ENCODE measurements at places on chromosomes 1 and 21.

DNA sequence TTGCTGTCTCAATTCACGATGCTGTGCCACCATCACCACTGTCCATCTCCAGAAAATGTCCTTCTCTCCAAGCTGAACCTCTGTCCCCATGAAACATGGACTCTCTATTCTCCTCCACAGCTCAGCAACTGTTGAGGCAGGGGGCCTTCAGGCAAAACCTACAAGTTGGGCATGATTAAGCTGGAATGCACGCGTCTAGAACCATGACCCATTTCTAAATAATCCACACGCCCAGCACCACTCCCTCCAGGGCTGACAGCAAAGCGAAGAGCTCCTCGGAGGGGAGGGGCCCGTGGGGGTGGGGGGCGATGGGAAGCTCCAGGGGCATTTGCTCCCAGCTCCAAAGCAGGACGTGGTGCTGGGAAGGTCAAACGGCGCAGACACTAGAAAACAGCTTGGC lies 3.3 kb upstream of the HES5 start:
- peak; percentile 92 for DNase-seq

DNA sequence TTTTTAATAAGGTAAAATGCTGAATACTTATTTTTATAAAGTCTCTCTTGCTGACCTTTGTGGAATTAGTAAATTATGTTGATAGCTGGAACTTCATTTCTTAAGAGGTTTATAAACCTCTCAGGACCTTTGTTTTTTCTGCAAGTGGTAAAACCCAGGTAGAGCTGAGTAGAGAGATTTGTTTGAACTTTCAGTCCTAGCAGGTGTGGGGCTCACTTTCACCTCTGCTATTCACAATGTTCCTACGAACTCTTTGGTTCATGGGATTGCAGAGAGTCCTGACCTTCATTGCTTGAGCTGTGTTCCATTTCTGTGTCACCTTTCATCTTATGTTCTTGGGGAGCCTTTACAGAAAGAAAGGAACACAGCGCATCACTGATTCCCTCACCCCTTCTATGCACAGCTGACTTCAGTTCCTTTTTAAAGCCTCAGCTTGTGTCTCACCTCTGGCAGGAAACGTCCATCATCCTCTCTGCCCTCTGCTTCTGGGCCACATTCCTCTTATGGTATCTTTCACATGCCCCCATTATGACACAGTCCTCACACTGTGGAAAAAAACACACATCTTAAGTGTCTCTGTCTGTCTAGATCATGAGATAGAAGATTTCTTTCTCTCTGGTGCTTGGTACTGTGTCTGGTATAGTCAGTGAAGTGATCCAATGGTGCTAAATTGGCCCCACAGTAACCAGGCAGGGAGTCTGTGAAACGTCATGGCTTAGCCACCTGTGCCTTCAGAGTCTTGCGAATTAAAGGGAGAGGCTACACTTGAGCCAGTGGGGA lies 262.5 kb upstream of the B3GALT2 start:
- DNase-seq = no peak

DNA sequence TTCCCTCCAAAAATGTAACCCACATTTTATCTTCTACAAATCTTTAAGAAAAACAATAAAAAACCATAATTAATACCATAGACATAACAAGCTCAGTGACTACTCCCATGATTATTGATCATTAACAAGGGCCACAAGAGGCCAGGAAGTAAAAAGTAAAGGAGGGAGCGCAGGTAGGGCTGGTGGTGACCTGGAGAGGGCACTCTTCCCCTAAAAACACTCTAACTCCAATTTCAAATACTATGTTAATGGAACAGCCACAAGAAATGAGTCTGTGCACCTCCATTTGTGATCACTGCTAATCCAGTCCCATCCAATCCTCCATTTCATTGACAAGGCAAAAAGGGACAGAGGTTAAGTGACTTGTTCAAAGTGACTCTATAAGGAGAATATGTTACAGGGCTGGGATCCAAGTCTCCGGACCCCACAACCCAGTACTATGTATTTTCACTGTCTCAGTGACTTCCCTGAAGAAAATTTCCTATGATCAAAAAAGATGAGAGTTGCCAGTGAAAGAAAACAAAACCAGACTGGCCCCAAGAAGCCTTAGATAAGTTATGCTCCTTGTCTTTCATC lies 41.2 kb upstream of the CFAP298 start:
- DNase-seq = peak; percentile 34

GRCh38 chr1:20322081-20322824 lies 31.6 kb downstream of the VWA5B1 start:
- no peak for DNase-seq

DNA sequence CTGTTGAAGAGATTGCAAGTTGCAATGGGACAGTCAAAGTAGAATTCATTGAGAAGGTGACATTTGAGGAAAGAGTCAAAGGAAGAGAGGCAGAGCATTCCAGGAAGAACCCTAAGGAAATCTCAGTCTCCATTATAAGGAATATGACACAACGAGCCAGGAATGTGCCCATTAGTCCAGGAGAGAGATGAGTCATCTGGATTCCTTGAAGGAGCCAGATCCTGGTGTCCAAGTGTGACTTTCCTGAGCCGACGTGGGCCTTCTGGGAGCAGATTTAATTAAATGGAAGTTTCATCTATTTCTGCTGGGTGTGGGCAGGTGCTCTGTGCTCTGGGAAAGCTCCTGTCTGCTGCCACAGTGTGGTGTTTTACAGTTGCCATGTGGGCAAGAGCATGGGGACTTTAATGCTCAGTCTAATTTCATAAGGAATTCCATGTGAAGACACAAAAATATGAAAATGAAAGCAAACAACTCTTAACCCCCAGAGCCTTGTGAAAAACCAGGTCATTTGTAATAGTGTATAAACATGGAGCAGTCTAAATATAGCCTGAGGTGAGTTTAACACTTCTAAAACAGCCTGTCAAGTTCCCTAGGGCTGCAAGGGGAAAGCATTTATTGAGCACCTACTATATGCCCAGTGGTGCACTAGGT lies 111.4 kb upstream of the ARTN start:
- DNase-seq = peak; percentile 99
